ENCODE measurements at places on chromosomes 12 and 14.

- no peaks in the 10 kb centered on the region for H3K4me1 ChIP-seq
- peak; percentile 52 for DNase-seq
- no peak overlapping the region for H3K27ac ChIP-seq
- H3K27me3 ChIP-seq, result no peaks in the 10 kb centered on the region
- H3K36me3 ChIP-seq, result no peaks in the 10 kb centered on the region
Measured at GRCh38 chr14:32202491-32202997, 525 bp downstream of the RNU6-8 start.

DNA sequence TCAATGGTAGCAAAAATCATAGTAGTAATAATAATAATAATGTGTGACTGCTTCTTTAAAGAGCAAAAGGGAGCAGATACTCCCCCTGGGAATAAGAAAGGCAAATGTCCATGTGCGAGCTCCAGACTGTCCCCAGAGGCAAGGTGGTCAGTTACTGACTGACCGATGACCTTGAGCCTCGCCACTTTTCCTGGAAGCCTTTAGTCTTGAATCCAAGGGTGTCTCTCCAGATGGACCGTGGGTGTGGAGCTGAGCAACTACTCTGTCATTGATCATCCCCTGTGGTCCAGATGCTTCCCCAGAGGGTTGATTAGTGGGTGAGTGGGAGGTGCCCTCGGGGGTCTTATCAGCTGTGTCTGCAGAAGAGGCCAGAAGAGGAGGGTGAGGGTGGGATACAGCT lies 418.5 kb upstream of the TBX3 start:
- no peaks in the 10 kb centered on the region for H3K36me3 ChIP-seq
- no peaks in the 10 kb centered on the region for H3K27me3 ChIP-seq
- DNase-seq, result no peak
- peaks cover 5% of the 10 kb centered on the region for H3K4me1 ChIP-seq
- no peak overlapping the region for H3K27ac ChIP-seq

DNA sequence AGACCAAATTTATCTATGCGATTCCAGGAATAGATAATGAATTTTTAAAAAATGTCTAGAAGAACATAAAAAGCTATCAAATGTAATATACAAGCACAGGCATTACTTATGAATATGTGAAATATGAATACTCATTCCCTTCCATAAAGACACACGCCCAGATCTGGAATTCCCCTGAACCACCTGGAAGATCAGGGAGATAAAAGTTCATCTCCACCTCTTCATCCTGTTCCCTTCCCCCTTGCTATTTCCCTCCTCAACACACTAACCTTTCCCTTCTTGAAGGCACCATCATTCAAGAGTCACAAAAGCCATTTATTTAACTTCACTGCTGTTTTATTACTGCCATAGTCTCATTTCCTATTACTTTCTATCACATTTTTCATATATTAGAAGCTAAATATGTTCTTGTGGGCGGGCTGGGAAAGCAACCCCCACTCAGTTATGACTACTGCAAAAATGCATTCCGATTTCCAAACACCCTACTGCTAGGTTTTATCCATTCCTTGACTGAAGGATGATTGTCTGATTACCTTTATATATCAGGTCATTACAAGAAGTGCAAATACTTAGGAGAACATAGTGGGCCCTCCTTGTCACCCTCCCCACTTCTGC lies 16.1 kb downstream of the FGD6 start:
- H3K27me3 ChIP-seq, result no peaks in the 10 kb centered on the region
- no peak overlapping the region for H3K4me3 ChIP-seq
- no peaks in the 10 kb centered on the region for H3K36me3 ChIP-seq
- H3K27ac ChIP-seq, result no peak overlapping the region

DNA sequence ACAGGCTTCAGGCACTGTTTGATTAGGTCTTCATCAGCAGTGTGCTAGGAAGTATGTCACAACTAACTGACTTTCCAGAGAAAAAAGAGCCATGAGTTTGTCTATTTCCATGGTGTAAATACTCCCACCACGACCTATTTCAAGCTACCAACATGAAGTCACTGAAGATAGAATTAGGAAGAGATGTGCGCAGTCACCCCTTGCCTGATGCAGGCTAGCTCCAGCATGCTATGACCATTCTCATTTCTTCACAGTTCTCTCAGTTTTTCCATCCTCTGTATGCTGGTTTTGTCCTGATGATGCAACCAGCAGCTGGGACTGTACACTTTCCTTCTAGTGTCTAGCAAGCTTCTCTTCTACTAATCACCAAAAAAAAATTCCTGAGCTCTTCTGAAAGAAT lies 191.6 kb upstream of the NUDT4 start:
- H3K4me1 ChIP-seq, result no peaks in the 10 kb centered on the region
- H3K4me3 ChIP-seq, result no peak overlapping the region

DNA sequence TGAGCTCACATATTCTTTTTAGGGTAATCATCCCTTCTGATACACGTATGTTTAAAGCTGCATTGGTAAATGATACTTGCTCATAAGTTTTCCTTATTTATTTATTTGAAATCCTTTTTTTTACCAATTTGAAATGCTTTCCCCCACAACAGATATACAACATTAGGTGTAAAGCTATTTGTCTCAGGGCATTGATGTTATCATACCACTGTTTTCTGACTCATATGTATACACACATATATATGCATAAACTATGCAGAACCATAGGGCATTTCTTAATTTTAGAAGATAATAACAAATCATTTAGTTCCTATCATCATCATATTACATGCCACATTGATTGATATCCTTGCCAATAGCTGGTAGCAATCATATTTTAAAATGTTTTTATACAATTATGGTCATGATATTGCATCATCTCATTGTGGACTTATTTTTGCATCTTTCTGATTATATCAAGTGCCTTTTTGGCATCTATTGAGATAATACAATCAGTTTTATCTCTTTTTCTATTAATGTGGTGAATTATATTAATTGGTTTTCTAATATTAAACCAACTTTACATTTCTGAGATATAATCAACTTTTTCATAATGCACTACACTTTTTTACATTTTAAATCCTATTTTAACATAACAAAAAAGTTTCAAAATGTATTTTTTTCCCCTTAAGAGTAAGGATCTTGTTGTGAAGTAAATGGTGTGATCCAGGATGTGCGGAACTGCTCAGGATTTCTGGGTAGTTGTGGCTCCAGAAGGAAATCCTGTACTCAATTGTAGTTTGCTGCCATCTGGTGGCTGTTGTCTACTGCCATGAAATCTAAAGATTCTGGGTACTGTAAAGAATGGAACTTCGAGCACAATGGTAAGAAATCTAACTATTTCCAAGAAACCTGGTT lies 16.7 kb downstream of the OR9K2 start:
- no peaks in the 10 kb centered on the region for H3K4me1 ChIP-seq
- H3K36me3 ChIP-seq, result no peaks in the 10 kb centered on the region
- no peaks in the 10 kb centered on the region for H3K27me3 ChIP-seq
- no peak overlapping the region for H3K4me3 ChIP-seq
- H3K27ac ChIP-seq, result no peak overlapping the region

DNA sequence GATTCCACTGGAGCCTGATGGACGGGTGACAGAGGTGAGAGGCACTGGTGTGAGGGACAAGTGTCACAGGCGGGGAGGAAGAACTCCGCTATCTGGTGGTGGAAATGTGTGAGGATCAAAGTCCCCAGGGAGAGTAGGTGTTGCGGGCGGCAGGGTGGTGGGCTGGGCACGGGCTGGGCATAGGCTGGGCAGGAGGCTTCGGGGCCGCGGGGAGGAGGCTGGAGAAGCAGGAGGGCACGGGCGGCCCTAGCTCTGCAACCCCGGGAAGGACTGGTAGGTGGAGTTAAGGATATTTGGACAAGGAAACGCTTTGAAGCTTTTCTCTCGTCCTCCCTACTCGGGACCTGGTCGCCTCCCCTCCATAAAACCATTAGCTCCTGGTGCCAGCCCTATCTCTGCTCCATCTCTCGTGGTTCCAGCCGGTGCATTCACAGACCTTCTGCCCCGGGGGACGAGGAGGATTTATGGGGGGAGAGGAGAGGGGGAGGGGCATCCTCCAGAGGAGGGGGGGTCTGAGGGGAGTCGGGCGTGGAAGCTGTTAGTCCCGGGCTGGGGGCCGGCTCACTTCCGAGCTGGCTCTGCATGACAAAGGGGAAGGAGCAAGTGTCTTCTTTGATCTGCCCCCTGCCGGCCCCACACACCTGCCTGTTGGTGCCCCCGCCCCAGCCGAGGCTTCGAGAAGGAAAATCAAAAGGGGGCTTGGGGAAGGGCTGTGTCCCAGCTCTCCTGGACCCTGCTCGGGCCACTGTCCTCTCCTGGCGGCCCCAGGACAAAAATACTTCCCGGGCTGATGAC lies 504 bp downstream of the WNT5B start:
- H3K27me3 ChIP-seq, result no peaks in the 10 kb centered on the region
- H3K27ac ChIP-seq, result peak overlapping the region; percentile 13
- DNase-seq, result peak; percentile 84
- peaks cover 9% of the 10 kb centered on the region for H3K4me1 ChIP-seq
- H3K4me3 ChIP-seq, result no peak overlapping the region

DNA sequence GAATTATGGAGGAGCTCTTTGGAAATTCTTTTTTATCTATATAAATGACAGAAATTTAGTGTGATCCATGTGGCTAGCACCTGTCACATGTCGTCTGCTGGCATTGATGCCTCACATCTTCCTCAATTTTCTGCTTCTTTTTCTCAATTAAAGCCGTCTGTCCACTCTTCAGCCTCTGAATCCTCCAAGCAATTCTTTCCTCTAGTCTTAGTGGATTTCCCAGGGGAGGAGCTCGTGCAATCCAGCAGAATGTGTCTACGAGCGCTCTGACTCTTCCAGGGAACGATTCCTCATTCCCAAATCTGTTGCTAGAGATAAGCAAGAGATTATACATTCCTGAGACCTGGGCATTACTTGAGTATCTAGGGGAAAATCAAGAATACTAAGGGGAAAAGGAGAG lies 176.6 kb downstream of the EMP1 start:
- no peak overlapping the region for H3K27ac ChIP-seq
- no peak for DNase-seq
- H3K4me1 ChIP-seq, result no peaks in the 10 kb centered on the region
- no peaks in the 10 kb centered on the region for H3K36me3 ChIP-seq
- no peak overlapping the region for H3K4me3 ChIP-seq

GRCh38 chr12:66438601-66439000 lies 136.3 kb downstream of the HELB start:
- H3K27ac ChIP-seq, result no peak overlapping the region
- H3K4me3 ChIP-seq, result no peak overlapping the region
- H3K4me1 ChIP-seq, result peaks cover 4% of the 10 kb centered on the region
- DNase-seq, result peak; percentile 21

- DNase-seq, result no peak
- H3K27me3 ChIP-seq, result no peaks in the 10 kb centered on the region
- H3K4me3 ChIP-seq, result no peak overlapping the region
- no peaks in the 10 kb centered on the region for H3K36me3 ChIP-seq
- no peak overlapping the region for H3K27ac ChIP-seq
Measured at GRCh38 chr12:90262251-90262650, 553.6 kb upstream of the ATP2B1 start.
